ENCODE measurements at places on chromosomes 13 and 19.
A peak's percentile ranks its signal among the peaks of the same experiment; 100 is the strongest.

GRCh38 chr13:109673477-109673876 lies 112.9 kb downstream of the IRS2 start:
- no peak for DNase-seq

GRCh38 chr13:112969692-112970338 lies 801 bp downstream of the MCF2L start:
- no peak for DNase-seq

DNA sequence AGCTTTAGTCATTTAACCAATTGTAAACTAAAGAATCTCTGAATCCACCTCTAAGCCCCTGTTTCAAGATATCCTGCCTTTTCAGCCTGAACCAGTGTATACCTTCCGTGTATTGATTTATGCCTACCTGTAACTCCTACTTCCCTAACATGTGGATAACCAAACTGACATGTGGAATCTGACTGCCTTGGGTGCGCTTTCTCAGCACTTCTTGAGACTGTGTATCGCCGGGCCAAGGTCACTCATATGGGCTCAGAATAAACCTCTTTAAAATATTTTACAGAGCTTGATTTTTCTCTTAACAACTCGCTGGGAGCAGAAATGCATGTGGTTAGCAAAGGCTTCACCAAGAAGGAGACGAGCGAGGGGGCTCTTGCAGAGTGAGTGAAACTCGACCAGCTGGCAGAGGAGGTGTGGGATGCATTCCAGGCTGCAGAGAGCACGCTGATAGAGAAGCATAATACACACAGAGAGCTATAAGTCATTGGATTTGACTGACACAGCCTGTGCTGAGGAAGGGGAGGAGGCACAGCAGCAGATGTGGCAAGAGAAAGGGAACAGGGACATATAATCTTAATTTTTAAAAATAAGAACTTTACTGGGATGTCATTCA lies 268.2 kb upstream of the MAB21L1 start:
- peak; percentile 26 for DNase-seq

DNA sequence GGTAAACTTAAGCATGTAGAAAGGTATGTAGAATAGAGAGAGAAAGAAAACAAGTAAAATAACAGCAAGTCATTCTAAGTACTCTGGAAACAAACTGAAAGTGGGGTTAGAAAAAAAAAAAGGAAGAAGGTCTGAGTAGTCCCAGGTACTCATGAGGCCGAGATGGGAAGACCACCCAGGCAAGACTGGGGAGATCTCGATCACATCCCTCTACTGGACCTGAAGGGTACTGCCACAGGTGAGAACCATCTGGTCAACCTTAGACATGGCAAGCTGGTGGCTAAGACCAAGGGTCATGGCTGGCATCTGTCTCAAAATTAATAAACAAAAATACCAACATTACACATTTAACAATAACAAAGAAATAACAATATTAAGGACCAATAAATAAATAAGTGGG lies 36.3 kb upstream of the ZNF724 start:
- no peak for DNase-seq

DNA sequence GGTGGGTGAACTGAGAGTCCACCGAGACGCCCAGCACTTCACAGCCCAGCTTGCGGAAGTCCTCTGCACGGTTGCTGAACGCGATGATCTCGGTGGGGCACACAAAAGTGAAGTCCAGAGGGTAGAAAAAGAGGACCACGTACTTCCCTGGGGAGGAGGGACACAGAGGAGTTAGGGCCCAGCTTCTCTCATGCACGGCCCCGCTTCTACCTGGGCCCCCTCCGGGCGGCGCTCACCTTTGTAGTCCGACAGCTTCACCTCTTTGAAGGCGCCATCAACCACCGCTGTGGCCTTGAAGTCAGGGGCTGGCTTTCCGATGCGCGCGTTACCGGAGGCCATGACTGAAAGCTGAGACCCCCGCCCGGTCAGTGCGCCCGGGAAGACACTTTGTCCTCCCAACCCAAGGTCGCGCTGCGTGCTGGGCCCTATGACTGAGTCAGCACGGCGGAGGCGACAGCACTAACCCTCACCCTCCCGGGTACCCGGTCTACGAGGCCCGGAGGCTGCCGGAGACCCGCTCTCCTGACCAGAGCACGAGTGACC lies 606 bp downstream of the PRDX2 start:
- no peak for DNase-seq

- no peak for DNase-seq
Measured at GRCh38 chr13:73696271-73696670, 437.9 kb downstream of the KLF12 start.

GRCh38 chr19:39192846-39193245 lies 3.9 kb upstream of the NCCRP1 start:
- DNase-seq = no peak
